ENCODE measurements at places on chromosomes 2 and 18. TPM values are rescaled to one million over a fixed set of nuclear protein-coding genes. Genes with fewer than 3 reads are reported as not detected.

The EML6 gene
- total RNA-seq, result 3.7 TPM

The CNGA3 gene
- total RNA-seq, result not detected

The DNPEP gene
- total RNA-seq, result 54.0 TPM

The SLC30A3 gene
- 0.29 TPM for total RNA-seq

- DNase-seq, result no peak
Measured at GRCh38 chr18:52459890-52460289, 119.9 kb downstream of the DCC start.

DNA sequence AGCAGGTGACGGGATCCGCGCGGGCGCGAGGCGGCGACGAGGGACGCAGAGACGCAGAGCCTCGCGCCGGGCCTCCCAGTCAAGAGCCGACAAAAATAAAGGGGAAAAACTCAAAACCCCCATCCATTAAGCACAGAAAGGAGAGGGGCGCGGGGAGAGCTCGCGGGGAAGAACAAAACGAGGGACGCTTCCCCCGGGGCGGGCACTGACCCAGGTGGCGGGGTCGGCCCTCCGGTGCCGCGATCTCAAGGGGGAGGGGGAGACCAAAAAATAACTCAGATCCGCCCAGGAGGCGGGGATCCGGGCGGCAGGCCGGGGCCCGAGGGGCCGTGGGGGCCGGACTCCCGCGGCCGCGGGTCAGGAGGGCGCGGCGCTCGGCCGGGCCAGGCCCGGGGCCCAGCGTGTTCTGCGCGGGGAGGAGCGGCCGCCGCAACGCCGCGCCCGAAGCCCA lies 597 bp downstream of the RNF103 start:
- DNase-seq, result no peak

GRCh38 chr2:215830304-215830703 lies 183.0 kb downstream of the MREG start:
- DNase-seq, result no peak

GRCh38 chr2:177519534-177520115 lies 127.1 kb downstream of the AGPS start:
- DNase-seq, result no peak

GRCh38 chr18:78407466-78407844 lies 572.2 kb upstream of the SALL3 start:
- no peak for DNase-seq

DNA sequence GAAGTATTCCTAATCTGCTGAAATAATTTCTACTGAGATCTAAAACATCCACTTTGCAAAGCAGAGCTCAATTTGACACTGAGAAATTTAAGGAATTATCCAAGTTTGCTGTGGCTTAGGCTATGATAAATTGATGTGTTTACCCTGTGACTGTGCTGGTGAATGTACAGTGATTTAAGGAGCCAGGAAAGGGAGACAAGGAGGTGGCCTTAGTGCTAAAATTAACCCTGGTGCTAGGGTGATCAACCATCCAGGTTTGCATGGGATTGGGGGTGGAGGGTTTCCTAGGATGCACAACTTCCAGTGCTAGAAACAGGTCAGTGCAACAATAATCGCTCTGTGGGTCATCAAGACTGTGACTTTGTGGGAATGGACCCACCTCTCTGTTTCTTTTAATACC lies 307.5 kb upstream of the SPRED2 start:
- DNase-seq, result no peak

DNA sequence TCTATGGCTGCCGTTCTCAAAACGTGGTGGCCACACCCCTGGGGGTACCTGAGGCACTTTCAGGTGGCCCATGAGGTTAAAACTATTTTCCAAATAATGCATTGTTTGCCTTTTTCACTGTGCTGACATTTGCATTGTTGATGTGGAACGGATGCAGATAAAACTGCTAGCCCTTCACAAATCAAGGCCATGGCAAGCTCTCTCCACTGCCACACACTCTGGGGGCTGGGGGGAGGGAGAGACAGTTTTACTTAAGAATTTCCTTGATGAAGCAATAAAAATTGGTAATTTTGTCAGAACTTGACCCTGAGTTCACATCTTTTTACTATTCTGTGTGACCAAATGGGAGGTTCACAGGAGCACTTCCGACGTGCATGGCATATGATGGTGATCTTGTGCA lies 22.0 kb upstream of the TGIF1 start:
- DNase-seq, result no peak

- DNase-seq, result no peak
Measured at GRCh38 chr2:112483831-112484230, 1.9 kb downstream of the TTL start.

- no peak for DNase-seq
Measured at GRCh38 chr2:178397002-178397605, 53.9 kb downstream of the PRKRA start.

GRCh38 chr2:170394641-170395387 lies 216.9 kb downstream of the MYO3B start:
- no peak for DNase-seq

DNA sequence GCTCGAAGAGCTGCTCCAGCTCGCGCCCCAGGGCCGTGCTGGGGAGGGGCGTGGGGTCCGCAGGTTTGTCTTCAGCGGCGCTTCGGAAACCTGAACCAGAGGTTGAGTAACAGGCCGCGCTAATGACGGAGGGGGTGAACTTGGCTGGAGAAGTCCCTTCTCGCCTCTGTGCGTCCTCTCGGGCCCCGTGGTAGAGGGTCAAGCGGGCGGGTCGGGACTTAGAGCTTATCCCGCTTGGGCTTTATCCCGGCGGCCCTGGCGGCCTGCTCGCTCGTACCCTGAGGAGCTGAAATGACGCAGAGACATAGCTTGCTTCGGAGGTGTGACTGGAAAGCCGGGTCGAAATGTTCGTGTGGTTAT lies 479 bp downstream of the RNMT start:
- no peak for DNase-seq

- no peak for DNase-seq
Measured at GRCh38 chr18:765764-766549, 46.1 kb downstream of the YES1 start.

Measured in epithelial cell of proximal tubule (primary cell).